ENCODE measurements at places on chromosomes 13 and 19.

DNA sequence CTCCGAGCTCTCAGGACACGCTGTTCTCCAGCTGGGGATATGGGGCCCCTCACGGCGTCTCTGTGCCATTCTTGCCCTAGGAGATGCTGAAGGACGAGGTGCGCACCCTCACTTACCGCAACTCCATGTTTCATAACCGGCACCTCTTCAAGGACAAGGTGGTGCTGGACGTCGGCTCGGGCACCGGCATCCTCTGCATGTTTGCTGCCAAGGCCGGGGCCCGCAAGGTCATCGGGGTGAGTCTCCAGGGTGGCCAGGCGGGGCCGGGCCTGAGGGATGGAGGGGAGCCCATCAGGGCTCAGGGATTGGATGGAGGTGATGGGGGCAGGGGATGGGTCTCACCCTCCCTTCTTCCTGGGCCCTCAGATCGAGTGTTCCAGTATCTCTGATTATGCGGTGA, 4.8 kb downstream of the PRMT1 start:
- DNase-seq: no peak

- no peak for DNase-seq
These were observed 12.8 kb downstream of the ZNF439 start for GRCh38 chr19:11861301-11861700.

GRCh38 chr13:30787738-30788525, 52.6 kb downstream of the ALOX5AP start:
- no peak for DNase-seq

- DNase-seq: no peak
These were observed 34.0 kb downstream of the CEACAM1 start for GRCh38 chr19:42494321-42494720.

- no peak for DNase-seq
These were observed 98.2 kb downstream of the FREM2 start for GRCh38 chr13:38785042-38785441.

GRCh38 chr13:45512098-45512496, 47.4 kb downstream of the COG3 start:
- DNase-seq: no peak

DNA sequence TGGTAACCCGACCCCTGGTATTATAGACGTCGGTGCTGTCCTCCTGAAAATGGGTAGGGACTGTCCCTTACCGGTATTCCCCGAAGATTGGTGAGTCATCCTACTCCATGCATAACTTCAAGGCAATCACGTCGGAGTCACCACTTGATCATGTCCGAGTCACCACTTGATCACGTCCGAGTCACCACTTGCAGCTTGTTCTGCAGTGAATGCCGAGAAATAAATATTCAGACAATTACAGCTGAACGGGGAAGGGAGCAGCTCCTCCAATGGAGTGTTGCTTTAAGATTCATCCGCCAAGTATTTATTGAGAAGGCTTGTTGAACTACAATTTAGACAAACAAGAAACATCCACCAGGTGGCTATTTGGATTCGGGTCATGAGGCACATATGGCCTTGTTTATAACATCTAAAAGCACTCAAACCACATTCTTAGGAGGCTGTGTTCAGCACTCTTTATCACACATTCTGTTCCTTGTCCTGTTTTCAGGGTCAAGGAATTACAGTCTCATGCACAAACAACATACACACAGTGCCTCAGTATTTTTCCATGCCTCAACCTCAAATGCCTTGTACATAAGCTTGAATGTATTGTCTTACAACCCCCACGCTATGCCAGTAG, 43.1 kb downstream of the ZNF726 start:
- no peak for DNase-seq

- DNase-seq: peak; percentile 39
These were observed 207.4 kb upstream of the RFC3 start for GRCh38 chr13:33610438-33611120.

GRCh38 chr13:37918116-37918714, 48.6 kb upstream of the TRPC4 start:
- DNase-seq: no peak

DNA sequence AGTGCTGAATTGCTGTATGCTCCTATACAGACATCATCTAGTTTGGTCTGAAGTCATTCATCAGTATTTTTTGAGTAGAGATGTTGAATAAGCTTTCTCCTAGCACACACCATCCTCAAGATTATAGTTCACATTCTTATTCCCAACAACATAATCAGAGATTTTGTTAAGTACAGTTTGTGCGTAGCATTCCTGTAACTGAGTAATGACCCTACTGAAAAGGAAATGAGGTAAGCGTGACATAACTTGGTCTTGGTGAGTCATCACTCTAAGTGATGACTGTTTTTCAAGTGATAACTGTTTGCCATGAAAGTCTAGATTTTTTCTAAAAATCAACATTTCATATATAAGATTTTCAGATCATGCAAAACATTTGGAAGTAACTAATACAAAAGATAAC, 18.5 kb upstream of the FAM216B start:
- DNase-seq: no peak

DNA sequence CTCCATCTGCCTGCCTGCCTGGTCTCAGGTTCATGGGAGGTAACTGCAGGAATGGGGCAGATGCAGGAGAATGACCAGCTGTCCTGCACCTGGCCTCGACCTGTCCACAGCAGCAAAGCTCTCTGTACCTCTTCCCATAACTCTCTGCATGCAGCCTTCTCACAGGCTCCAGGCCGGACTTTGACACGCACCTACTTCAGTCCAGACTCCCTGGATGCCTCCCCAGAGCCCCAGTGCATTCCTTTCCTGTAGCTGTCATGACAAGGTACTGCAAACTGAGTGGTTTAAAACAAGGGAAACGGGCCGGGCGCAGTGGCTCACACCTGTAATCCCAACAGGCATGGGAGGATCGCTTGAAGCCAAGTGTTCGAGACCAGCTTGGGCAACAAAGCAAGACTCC, 3.3 kb downstream of the NANOS2 start:
- no peak for DNase-seq

DNA sequence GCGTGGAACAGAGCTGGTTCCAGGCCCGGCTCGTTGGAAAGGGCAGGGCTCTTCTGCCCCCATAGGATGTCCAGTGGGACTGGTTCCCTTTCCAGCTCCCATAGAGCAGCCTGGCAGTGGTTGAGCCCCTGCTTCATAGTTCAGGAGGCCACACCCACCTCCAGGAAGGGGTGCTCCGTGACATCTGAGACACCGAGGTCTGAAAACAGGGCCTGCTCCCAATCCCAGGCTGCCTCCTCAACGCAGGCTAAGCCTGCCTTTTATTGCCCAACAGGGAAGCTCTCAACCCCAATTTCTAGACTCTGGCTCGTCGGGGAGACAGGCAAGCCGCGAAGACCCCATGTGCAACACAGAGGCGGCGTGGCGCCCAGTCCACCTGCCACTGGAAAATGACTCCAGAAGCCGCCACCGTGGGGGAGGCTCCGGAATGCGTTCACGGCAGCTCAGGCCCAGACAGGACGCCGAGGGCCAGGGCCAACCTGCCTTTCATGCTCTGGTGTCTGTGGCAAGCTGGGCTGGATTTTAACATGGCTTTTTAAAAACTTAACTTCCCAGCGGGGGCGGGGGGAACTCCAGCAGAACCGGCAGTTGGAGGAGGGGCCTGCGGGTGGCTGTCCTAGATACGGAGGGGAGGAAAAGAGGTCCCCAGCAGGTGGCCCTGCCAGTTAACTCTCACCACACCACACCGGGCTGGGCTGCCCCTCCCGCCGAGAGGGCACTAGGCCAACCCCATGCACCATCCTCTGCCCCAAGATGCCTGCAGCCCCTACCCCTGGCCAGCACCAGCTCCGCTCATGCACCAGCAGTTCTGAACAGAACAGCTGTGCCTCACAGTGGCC, 17.9 kb upstream of the TINCR start:
- no peak for DNase-seq
